ENCODE measurements at places on chromosomes 16 and 17.

- H3K4me1 ChIP-seq, result no peaks in the 10 kb centered on the region
- H3K36me3 ChIP-seq, result no peaks in the 10 kb centered on the region
- H3K27ac ChIP-seq, result no peak overlapping the region
- H3K27me3 ChIP-seq, result peaks cover 5% of the 10 kb centered on the region
- DNase-seq, result no peak
Measured at GRCh38 chr17:31802502-31802901, 56.5 kb downstream of the COPRS start.

DNA sequence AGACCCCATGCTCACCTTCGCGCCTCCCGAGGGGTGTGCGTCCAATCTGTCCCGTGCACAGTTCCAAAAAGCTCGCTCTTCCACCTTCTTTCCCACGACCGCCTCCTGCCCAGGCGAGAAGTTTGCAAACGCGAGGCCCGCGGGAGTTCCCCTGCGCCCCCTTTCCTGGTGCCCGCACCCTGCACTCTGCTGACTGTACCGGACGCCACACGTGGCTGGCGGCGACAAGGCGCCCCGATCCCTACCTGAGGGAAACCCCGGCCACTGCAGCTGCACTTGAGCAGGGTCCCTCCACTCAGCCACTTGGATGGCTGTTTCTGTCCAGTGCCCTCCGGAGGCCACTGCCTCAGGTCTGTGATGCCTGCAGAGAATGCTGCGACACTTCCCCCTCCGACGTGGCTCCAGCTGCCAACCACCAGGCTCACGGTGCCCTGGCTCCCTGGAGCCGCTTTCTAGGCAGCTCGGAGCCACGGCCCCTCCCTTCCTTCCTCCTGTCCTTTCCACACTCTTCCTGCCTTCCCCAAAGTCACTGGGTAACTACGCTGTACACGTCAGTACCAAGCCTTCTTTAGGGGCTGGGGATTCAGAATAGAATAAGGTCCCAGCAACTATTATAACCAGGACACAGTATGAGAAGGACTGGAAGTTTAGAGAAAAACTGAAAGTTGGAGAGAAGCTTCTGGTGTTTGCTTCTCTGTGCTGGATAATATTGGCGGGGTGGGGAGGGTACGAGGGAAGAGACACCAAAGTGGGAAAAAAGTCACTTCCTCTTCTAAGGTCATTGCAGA is at the start of gene MLKL:
TSS of gene MLKL (minus strand) at position 425 of the 788 bp plus-strand sequence. CDS start 5,105 bp downstream, outside the sequence.
- DNase-seq, result peak; percentile 79
- H3K36me3 ChIP-seq, result peaks cover 22% of the 10 kb centered on the region
- H3K27me3 ChIP-seq, result no peaks in the 10 kb centered on the region
- H3K27ac ChIP-seq, result peak within 1 kb of the TSS; percentile 100
- peaks cover 57% of the 10 kb centered on the region for H3K4me1 ChIP-seq

DNA sequence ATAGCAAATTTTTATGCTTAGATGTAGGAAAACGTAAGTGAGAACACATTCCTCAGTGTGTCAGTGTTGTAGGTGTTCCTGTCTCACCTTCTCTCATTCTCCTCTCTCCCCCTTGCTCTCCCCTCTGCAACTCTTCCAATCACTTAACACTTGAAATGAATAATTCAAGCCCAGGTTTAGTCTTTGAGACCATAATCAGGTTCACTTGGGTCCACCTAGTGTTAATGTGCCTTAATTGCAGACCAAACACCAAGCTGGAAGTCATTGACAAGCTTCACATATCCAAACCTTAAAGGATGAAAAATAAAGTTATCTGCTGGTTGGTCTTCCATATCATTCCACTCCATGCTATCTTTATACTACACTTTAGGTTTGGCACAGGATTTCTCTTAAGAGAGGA is 37.0 kb downstream of the STXBP4 start:
- H3K4me1 ChIP-seq, result peaks cover 2% of the 10 kb centered on the region
- H3K36me3 ChIP-seq, result peaks cover 3% of the 10 kb centered on the region
- no peaks in the 10 kb centered on the region for H3K27me3 ChIP-seq
- DNase-seq, result no peak

- DNase-seq, result no peak
- no peak overlapping the region for H3K27ac ChIP-seq
- H3K36me3 ChIP-seq, result no peaks in the 10 kb centered on the region
Measured at GRCh38 chr17:74059479-74060240, 143.8 kb upstream of the RPL38 start.

GRCh38 chr16:3602320-3602653 is 9.1 kb downstream of the SLX4 start:
- H3K4me1 ChIP-seq, result peaks cover 7% of the 10 kb centered on the region
- H3K36me3 ChIP-seq, result peaks cover 38% of the 10 kb centered on the region
- no peak overlapping the region for H3K4me3 ChIP-seq
- H3K27me3 ChIP-seq, result no peaks in the 10 kb centered on the region
- no peak overlapping the region for H3K27ac ChIP-seq

DNA sequence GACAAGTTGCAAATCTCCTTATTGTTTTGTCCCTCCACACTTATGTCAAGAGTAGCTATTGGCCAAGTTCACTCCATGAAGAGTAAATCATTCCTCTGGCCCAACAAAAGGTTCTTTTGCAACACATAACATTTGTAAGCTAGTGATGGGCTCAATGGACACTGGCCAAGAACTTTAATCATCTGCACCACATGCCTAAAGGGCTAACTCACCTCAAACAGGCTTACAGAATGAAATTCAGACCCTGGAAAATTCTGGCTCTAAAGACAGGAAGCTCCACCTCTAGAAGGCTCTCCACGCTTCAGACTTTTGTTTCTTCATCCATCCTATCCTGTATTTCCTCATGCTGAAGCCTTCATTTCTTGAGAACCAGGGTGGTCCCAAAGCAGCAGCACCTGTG is 10.9 kb upstream of the ANKFN1 start:
- no peaks in the 10 kb centered on the region for H3K36me3 ChIP-seq
- no peaks in the 10 kb centered on the region for H3K4me1 ChIP-seq
- no peak overlapping the region for H3K4me3 ChIP-seq
- H3K27ac ChIP-seq, result no peak overlapping the region
- H3K27me3 ChIP-seq, result peaks cover 2% of the 10 kb centered on the region

GRCh38 chr17:60139438-60140285 is 10.1 kb upstream of the CA4 start:
- no peaks in the 10 kb centered on the region for H3K36me3 ChIP-seq
- peak; percentile 75 for DNase-seq
- H3K4me1 ChIP-seq, result peaks cover 42% of the 10 kb centered on the region
- no peak overlapping the region for H3K27ac ChIP-seq
- no peak overlapping the region for H3K4me3 ChIP-seq

DNA sequence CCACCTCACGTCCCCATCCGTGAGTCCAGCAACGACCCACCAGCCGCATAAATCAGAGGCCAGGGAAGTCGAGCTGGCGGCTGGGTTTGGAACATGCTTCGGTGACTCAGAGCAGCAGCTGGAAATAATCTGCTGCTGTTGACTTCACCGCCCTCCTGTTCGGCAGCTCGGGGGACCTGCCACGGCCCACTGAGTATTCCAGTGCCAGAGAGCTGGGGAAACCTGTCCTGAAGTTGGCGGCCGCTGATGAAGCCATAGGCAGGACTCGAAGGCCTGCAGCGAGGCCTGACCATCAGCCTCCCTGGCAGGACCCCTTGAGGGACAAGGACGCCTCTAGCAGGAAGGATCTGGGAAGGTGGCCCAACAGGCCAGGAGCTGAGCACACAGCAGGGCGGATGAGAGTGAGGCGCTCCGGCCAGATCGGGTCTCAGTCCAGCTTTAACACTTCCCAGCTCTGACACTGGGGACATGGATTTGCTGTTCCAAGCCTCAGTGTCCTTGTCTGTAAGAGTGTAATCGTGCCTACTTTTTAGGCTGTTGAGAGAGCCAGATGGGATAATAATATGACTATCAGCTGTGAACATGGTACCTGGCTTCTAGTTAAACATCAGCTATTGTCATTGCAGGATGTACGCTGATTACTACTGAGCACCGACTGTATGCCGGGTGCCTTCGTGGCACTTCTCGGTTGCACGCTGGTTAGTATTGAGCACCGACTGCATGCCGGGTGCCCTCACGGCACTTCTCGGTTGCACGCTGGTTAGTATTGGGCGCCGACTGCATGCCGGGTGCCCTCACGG is 50.4 kb upstream of the CIBAR2 start:
- H3K36me3 ChIP-seq, result no peaks in the 10 kb centered on the region
- DNase-seq, result no peak
- H3K4me3 ChIP-seq, result no peak overlapping the region

DNA sequence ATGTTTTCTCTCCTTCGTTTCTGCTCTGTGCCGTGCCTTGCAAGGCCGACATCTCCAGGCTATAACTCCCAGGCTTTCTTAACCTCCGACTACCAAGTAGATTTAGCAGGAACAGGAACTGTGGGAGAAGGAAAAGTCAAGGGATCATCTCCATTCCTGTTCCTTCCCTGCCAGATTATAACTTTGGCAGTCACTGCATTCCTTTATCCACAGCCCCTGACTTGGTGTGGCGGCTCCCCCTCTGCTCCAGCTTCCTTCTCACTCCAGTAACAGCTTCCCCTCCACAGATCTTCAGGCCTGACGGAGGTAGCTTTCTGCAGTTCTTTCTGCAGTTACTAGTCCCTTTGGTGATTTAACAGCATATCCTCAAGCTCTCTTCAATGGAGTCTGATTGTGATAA is 234.6 kb upstream of the MON1B start:
- no peaks in the 10 kb centered on the region for H3K36me3 ChIP-seq
- no peaks in the 10 kb centered on the region for H3K4me1 ChIP-seq
- H3K4me3 ChIP-seq, result no peak overlapping the region
- DNase-seq, result no peak
- no peak overlapping the region for H3K27ac ChIP-seq

GRCh38 chr17:19384723-19385391 is 2.1 kb downstream of the MFAP4 start:
- H3K4me1 ChIP-seq, result no peaks in the 10 kb centered on the region
- H3K4me3 ChIP-seq, result no peak overlapping the region
- peaks cover 15% of the 10 kb centered on the region for H3K36me3 ChIP-seq
- no peak for DNase-seq
- H3K27me3 ChIP-seq, result no peaks in the 10 kb centered on the region
- H3K27ac ChIP-seq, result no peak overlapping the region

DNA sequence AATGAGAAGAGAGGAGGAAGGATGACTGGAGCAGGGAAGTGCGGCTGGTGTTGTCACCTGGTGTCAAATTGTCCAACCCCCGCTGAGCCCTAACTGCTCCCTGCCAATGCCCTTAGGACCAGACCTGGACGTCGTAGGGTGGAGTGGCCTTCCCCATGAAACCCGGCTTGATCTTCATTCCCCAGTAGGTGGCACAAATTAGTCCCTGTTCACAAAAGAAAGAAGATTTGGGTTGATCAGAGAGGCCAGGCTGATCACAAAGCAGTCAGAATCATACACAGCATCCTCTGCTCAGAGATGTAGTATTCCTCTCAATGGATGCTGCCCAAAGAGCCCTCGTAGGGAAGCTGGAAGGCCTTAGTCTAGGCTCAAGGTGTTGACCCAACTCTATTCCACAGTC is 60.2 kb downstream of the ACSM1 start:
- no peaks in the 10 kb centered on the region for H3K4me1 ChIP-seq
- no peaks in the 10 kb centered on the region for H3K36me3 ChIP-seq
- no peak for DNase-seq
- no peak overlapping the region for H3K4me3 ChIP-seq

DNA sequence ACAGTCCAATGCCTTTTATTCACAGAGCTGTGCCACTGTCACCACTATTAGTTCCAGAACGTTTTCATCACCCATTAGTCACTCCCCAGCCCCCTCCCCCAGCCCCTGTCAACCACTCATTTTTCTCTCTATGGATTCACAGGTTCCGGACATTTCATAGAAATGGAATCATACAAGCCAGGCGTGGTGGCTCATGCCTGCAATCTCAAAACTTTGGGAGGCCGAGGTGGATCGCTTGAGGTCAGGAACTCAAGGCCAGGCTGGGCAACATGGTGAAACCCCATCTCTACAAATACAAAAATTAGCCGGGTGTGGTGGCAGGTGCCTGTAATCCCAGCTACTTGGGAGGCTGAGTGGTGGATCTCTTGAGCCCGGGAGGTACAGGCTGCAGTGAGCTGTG is 759 bp upstream of the PAM16 start:
- no peaks in the 10 kb centered on the region for H3K27me3 ChIP-seq
- H3K4me1 ChIP-seq, result peaks cover 23% of the 10 kb centered on the region
- peaks cover 9% of the 10 kb centered on the region for H3K36me3 ChIP-seq
- H3K27ac ChIP-seq, result no peak overlapping the region
- DNase-seq, result no peak

GRCh38 chr17:14559264-14560119 is 258.6 kb downstream of the HS3ST3B1 start:
- H3K4me1 ChIP-seq, result peaks cover 3% of the 10 kb centered on the region
- H3K4me3 ChIP-seq, result no peak overlapping the region
- no peaks in the 10 kb centered on the region for H3K36me3 ChIP-seq

GRCh38 chr16:11743308-11744074 is 834 bp upstream of the TXNDC11 start:
- H3K4me1 ChIP-seq, result peaks cover 47% of the 10 kb centered on the region
- peaks cover 14% of the 10 kb centered on the region for H3K36me3 ChIP-seq
- peak overlapping the region; percentile 96 for H3K4me3 ChIP-seq
- H3K27me3 ChIP-seq, result no peaks in the 10 kb centered on the region
- H3K27ac ChIP-seq, result peak overlapping the region; percentile 97

GRCh38 chr17:17587614-17588337 is 3.7 kb downstream of the PEMT start:
- no peaks in the 10 kb centered on the region for H3K27me3 ChIP-seq
- no peak overlapping the region for H3K4me3 ChIP-seq
- no peaks in the 10 kb centered on the region for H3K36me3 ChIP-seq

- no peaks in the 10 kb centered on the region for H3K4me1 ChIP-seq
- no peak overlapping the region for H3K27ac ChIP-seq
- H3K36me3 ChIP-seq, result no peaks in the 10 kb centered on the region
- H3K4me3 ChIP-seq, result no peak overlapping the region
Measured at GRCh38 chr16:56532714-56533113, 12.9 kb upstream of the BBS2 start.

GRCh38 chr16:87562201-87562600 is 40.1 kb upstream of the JPH3 start:
- no peak overlapping the region for H3K4me3 ChIP-seq
- no peaks in the 10 kb centered on the region for H3K27me3 ChIP-seq
- no peak overlapping the region for H3K27ac ChIP-seq
- DNase-seq, result no peak

- no peaks in the 10 kb centered on the region for H3K4me1 ChIP-seq
- H3K4me3 ChIP-seq, result no peak overlapping the region
- no peaks in the 10 kb centered on the region for H3K27me3 ChIP-seq
- DNase-seq, result no peak
- H3K36me3 ChIP-seq, result no peaks in the 10 kb centered on the region
Measured at GRCh38 chr16:58034128-58034685, 8.7 kb downstream of the MMP15 start.

DNA sequence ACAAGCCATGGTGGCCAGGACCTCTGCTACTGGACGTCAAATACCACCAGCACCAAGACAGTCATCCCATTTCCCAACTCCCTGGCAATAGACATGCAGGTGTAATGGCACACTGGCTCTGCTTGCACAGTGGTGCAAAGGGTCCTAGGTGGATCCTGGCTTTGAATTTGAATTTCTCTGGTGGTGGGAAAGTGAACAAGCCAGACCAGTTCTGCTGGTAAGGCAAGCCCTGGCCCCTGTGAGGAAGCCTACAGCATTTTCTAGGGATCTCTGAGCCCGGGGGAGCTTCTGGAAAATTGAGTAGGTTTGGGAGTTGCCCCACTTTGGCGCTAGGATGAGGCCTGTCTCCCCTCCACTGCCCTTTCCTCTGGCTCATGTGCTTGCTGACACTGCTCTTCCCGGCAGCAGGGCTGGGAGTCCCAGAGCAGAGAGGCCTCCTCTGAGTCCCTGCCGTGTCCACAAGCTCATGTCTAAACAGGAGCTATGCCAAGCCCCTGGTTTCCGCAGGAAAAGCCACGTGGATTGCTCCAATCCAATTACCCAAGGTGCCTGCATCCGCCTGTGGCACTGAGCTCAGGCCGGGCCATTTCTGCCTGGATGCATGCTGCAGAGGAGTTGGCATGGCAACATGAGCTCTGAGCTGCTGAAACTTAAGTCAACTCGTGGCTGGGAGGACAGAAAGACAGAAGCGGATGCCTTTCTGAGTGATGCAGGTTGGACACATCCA is 67.0 kb downstream of the PRMT7 start:
- H3K4me3 ChIP-seq, result no peak overlapping the region
- H3K36me3 ChIP-seq, result no peaks in the 10 kb centered on the region
- H3K27me3 ChIP-seq, result peaks cover 37% of the 10 kb centered on the region
- H3K27ac ChIP-seq, result no peak overlapping the region
- DNase-seq, result no peak
